ENCODE measurements at places on chromosomes 13 and 19.

DNA sequence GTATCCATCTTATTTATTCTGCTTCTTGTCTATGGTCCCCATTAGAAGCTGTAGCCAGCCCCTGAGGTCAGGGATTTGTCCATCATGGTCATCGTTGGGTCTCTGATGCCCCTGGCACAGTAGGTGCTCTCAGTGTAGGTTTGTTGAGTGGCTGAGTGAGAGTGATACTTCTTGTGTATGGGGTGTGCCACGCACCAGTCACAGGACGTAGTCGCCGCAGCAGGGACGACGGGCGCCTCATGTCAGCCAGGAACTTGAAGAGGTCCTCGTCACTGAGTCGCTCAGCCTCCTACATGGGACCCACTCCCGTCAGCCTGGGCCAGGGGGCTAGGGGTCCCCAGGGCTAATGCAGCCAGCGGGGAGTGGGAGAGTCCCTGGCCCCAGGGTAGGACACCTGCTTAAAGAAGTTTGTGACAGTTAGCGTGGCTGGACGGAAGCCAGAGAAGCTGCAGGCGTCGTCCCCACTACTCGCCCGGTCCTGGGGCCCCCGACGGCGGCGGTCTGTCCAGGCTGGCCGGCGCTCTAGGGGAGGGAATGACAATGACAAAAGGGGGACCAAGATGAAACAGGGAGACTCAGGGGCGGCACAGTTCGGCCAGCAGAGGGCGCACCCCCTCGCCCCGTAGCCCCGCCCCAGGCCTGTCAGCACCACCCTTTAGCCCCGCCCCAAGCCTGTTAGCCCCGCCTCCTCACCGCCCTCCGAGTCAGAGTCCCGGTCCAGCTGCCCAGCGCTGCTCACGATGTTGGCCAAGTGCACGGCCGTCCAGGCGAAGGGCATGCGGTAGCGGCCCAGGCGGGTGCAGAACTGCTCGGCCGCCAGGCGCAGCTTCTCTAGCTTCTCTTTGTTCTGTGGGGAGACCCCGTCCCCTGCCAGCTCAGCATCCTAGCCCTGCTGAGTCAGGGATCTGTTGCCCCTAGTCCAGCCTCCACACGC is 3.7 kb downstream of the ANGPTL8 start:
- peak; percentile 72 for DNase-seq

- no peak for DNase-seq
Measured at GRCh38 chr19:28553764-28554163, 659.2 kb downstream of the UQCRFS1 start.

DNA sequence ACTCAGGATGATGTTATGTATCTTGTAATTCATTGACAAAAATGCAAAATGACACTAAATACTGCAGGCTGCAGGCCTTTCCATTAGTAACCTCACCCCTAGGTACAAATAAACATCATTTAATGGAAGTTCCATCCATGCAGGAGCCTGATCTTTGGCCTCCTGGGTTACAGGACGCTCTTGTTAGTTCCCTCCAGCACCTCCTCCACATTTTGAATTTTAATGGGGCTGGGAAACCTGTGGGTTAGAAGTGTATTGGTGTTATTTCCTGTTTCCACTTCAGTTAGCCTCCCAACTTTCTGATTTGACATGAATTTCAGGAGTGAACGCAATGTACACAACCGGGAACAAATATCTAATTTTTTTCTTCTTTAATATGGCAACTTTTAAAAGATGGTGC is 237.1 kb upstream of the ARGLU1 start:
- no peak for DNase-seq

DNA sequence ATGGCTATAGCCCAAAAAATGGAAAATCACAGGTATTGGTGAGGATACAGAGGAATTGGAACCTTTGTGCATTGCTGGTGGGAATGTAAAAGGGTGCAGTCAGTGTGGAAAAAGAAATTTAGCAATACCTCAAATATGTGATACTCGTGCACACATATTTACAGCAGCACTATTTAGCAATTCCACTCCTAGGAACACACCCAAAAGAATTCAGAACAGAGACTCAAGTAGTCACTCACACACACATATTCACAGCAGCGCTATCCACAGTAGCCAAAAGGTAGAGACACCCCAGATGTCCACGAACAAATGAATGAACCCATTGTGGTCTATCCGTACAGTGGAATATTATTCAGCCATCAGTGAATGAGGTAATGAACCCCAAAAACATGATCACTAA is 114.0 kb downstream of the COL4A2 start:
- DNase-seq = no peak

- no peak for DNase-seq
Measured at GRCh38 chr13:46896341-46897137, at the start of gene HTR2A. Gene HTR2A, minus strand, starts transcription at chr13:46897053. Its CDS starts 1,147 bp downstream, at chr13:46895906.

GRCh38 chr19:48518207-48518606 is 6.6 kb upstream of the LMTK3 start:
- no peak for DNase-seq

- no peak for DNase-seq
Measured at GRCh38 chr13:50277127-50277526, 261.9 kb downstream of the KCNRG start.
